ENCODE measurements at places on chromosomes 12 and 14.
A peak's percentile ranks its signal among the peaks of the same experiment; 100 is the strongest.

- DNase-seq, result no peak
Measured at GRCh38 chr14:99544991-99545390, 59.0 kb downstream of the CCDC85C start.

- DNase-seq, result no peak
Measured at GRCh38 chr12:25926536-25926935, 31.9 kb upstream of the RASSF8 start.

GRCh38 chr12:45729233-45730083 is at the start of gene ARID2:
ARID2 (plus strand) TSS chr12:45729706; CDS start chr12:45729837, 131 bp downstream.
- DNase-seq, result peak; percentile 68

DNA sequence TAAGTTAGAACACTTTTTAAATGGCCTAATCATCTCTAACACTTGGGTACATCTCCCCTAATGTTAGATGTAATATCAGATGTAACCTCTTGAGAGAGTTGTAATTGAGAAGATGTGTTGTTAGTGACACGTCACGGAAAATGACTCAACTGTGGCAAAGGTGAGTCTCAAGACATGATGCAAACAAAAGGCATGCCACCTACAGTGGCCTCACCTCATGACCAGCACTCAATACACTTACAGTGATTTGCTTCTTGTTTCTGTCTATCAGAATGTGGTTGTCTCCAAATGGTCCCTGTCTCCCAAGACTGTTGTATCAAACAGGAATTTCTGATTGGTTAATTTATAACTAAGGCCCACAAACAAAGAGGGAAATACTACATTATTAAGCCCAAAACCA is 91.2 kb downstream of the SLC25A21 start:
- no peak for DNase-seq

DNA sequence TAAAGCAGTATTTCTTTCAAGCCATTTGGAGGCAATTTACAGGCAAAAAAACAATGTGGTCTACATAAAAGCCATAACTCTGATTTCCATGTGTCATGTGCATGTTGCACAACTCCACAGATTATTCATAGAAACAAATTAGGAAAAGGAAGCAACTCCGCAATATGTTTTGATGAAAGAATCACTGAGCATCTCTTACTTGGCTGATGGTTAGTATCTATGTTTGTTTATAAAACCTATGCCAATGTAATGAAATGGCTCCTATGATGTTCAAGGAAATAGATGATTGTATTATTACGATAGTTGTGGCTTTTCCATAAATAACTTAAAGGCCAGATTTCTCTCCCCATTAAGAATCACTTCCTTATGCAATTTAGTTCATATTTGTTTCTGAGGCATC is 373.7 kb downstream of the CCDC91 start:
- DNase-seq, result no peak

DNA sequence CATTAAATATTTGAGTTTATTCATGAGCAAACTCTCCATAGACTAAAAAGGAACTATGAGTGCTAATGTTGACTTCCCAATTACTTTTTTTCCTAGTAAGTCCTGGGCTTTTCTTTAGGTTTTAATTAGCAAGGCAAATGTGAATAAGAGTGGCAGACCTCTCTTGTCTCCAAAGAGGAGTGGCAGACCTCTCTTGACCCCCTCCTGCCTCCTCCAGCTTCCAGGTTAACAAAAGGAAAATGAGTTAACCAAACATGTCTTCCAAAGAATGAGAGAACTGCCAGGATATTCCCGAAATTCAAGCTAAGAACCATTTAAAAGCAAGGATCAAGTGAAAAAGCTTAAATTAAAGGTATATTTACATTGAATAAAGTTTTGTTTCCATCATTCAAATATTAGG is 253.2 kb downstream of the MDGA2 start:
- DNase-seq, result no peak

DNA sequence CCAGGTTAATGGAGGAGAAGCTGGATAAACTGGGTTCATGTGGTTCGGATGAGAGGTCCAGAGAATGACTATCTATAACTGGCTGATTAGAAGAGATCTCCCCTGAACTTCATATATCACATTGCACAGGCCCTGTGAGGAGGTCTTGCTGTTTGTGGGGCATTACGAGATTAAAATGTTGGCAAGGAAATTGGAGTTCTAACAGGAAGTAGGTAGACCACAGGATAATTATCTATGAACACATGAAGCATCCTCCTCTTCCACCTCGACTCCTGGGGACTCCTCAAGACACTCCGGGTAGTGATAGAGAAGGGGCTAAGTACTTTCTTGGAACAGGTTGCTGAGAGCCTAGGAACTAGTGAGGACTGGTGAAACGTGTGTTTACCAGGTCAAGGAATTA is 418.8 kb downstream of the KCNH5 start:
- no peak for DNase-seq

DNA sequence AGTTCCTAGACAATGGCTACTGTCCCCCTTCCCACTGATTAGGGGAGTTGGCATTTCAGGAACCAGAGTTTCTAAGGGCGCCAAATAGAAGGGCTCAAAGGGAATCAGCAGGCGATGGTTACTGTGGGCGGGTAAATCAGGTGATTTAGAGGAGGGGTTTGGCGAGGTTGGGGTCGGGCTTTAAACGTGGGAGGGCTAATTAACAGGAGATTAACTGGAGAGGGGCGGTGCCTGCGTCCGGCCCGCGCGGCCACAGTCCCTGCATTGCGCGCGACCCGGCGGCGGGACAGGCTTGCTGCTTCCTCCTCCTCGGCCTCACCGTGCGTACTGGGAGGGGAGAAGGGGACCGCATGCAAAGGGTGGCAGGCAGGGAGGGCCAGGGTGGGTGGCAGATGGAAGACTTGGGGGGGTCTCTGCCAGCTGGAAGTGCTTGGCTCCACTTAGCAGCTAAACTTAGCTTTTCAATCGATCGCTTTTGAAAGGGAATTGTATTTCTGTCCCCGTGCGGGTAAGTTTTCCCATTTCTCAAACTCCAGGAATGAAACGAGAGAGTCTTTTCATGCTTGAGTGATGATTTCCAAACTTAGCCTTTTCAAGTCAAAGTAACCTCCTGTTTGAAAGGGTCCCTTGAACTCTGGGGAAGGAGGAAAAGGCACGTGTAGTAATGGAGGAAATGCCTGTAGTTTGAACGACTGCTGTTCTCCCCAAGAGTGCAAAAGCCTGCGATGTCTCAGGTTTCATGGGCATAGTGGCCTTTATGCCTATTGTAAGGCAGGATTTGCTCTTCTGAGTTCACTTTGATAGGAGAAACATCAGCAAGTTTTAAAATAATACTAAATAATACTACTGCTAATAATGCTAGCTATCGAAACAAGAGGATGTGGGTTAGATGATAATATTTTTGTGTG is at the start of gene MGST1:
Gene MGST1 (plus strand): TSS at position 255 of the 908 bp plus-strand sequence. CDS start 6,608 bp downstream, outside the sequence.
- peak; percentile 87 for DNase-seq

GRCh38 chr12:108896336-108896735 is 16.4 kb downstream of the DAO start:
- no peak for DNase-seq

DNA sequence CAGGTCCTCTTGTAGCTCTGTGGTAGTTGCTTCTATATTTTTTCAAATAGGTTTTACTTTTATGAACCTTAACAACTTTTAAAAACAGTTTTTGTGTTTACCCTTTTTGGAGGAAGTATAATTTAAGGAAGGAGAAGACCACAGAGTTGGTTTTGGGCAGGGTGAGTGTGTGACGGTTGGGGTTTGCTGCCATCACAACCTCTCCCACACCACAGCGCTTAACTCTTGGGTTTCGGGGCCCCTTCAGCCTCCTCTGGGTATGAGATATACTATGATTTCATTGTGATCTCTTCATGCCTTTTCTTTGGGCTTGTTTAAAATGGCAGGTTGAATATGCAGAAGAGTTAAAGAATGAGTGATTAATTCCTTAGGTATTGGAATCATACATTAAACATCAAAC is 228.7 kb upstream of the CRY1 start:
- no peak for DNase-seq

- DNase-seq, result no peak
Measured at GRCh38 chr12:67732857-67733256, 84.3 kb downstream of the DYRK2 start.

All from NCI-H510A treated with DMSO at 0.1 percent for 48 hours (cell line).